Uterus (tissue), 4 donors: ENCODE measurements at places on chromosomes 1 and 21. TPM values are rescaled to one million over a fixed set of nuclear protein-coding genes. Genes with fewer than 3 reads are reported as not detected.

DNA sequence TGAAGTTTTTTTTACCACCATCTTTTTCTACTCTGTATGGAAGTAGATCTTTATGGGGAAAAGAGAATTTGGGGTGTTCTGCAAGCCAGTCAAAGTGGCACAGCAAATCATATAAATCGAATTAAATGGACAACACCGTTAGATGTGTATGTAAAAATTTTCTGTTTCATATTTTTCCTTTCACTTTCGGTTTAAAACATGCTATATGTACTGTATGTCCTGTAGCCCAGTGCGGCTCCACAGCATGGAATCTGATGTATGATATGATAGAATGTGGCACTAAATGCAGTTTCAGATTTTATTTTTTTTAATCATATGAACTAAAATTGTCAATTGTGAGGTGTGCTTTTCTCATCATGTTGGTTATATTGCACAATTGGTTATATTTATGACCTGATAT, 32.9 kb downstream of the RAB4A start:
- DNase-seq: no peak

FHAD1 gene
- not detected for total RNA-seq

CCDC27 gene
- total RNA-seq: not detected

GRCh38 chr1:220342853-220343252, 70.6 kb upstream of the RAB3GAP2 start:
- no peak for DNase-seq

DNA sequence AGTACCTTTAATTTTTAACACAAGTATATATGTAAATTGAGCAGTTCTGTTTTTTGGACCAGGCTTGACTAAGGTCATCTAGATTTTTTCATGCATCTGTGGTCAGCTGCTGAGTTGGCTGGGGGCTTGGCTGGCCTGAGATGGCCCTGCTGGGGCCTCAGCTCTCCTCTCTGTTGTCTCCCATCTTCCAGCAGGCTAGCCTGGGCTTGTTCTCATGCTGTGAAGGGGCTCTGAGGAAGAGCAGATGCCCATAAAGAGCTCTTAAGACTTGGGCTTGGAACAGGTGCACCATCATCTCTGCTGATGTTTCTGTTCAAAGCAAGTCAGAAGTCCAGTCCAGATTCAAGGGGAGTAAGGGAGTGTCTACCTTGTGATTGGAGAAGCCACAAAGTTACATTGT, 51.2 kb upstream of the TNR start:
- no peak for DNase-seq
